ENCODE measurements at places on chromosomes 4 and X.

GRCh38 chr4:35525192-35525978 lies 718.9 kb downstream of the ARAP2 start:
- DNase-seq: no peak

DNA sequence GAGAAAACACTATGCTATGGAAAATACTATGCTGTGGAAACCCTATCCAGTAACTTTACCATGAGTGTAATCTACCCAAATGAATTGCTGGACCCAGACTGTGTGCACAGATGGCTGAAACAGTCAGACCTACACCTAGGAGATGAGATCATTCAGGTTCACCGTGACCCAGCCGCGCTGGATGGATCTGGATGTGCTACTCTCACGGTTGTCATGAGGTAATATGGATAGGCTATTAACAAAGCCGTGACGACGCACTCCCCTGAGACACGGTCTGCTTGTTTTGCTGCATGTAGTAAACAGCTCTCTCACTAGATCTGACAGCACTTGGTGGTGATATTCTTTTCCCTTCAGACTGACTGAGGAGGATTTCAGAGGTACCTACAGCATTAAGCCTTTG lies 832.5 kb upstream of the GRID2 start:
- DNase-seq: no peak

DNA sequence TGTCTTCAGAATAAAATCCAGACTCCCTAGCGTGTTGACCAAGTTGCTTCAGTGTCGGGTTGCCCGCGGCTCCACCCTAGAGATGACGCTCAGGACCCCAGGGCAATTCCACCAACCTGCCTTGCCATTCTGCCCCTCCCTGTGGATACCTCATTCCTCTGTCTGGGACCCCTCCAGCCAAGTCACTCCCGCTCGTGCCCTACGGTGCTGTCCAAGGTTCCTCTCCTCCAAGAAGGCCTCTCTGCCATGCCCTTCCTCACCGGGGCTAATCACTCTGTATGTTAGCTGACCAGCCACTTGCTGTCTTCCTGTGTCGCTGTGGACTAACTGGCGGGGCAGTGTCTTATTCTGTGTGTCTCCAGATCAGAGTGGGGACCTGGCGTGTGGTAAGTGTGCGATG lies 46.6 kb downstream of the TENM3 start:
- DNase-seq: no peak

DNA sequence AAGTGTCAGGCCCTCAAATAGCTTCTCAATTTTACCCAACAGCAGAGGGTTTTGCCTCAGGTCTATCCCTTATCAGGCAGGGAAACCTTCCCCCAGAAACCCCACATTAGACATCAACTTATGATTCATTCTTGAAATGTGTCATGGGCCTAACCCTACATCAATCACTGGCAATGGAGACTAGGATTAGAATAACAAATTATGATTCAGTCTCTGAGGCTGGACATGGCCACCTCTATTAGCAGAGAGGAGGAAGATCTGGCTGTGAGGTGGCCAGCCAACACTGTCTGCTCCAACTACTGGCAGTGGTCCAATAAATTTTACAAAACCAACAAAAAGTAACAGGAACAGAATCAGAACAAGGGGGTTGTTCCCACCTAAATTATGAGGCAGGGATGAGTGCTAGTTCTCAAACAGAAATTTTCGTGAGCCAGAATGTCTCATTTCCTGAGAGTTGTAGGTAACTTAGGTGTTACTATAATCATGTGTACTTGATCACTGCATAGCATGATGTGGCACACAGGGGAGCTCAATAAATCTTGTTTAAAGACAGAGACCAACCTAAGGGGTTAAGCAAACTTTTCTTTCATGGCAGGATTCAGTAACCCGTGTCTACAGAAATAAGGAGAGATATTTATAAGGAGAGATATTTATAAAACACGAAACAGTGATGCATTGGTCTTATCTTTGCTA lies 126.8 kb downstream of the NFKB1 start:
- no peak for DNase-seq

DNA sequence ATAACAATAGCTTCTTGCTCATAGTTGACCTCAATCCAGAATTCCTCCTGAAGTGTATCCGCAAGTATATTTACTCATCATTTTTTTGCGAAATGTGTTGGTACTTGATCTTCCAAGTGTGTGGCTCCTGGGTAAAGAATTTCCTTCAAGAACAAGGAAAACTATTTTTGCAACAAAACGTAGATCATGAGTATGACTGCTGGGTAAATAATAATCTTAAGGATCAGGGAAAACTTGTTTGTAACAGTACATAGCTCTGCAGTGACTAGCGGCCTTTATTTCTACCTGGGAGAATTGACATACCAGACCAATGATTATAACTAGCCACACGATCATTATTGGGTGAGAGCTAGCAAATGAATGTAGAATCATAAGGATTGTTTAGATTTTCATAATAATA lies 1311.7 kb downstream of the ARAP2 start:
- no peak for DNase-seq

GRCh38 chrX:120604361-120604782 lies 471 bp downstream of the MCTS1 start:
- no peak for DNase-seq

DNA sequence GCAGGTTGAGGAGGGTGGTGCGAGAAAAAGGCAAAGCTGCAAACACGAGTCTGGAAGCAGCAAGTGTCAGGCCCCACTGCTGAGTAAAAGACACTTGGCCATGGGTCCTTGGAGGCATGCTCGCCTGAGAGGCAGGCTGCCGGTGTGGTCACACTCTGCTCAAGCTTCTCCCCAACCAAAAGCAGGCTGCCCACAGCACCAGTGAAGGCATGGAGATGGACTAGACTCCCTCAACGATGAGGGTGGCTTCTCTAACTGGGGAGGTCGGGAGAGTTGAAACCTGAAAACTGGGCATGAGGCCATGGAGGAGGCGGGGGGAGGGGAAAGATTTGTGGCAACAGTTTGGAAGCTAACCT lies 86.5 kb downstream of the ATG4A start:
- DNase-seq: no peak

DNA sequence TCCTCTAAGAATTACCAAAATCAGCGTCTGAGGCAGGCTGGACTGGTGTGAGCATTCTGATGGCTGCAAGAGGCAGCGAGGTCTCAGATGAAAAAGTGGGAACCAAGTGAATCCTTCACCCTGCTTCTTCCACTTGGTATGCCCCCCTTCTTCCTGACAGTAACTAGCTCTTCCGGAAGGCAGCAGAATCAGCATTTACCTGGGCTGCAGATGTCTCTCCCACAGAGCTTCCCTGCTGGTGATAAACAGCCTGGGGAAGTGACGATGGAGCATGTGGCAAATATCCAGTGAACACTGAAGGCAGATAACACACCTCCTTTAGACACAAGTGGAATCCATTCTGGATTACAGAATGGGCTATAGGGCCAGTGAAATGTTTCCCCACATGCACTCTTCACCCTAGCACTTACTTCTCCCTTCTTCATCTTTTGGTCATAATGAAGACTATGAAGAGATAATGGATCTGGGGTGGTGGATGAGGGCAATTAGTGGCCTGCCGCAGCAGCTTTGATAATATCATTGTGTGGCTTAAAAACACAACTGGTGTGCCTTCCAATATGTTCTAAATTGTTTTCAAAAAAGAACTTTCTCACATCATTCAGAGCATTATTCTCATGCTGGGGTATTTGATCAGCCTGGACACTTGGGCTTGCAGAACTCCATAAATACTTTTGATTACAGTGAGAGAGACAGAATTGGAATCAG lies 60.8 kb upstream of the TBC1D9 start:
- no peak for DNase-seq

DNA sequence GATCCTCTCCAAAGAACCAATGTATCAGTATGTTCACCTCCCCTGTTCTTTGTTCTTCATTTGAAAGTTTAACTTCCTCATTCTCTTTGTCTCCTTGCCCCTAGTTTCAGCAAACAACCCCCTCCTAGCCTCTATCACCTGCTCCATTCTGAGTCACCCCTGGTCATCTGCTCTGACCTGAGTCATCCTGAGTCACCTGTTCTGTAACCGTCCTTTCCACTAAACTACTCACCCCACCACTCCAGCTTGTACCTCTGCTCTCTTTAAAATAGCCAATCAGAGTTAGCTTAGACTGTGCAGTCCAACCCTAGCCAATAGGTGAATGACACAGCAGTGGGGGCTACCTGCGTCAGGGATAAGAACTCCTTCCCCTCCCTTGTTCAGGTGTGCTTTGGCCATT lies 249.8 kb upstream of the AADAT start:
- no peak for DNase-seq

- no peak for DNase-seq
Measured at GRCh38 chrX:153708415-153708814, 15.8 kb downstream of the BCAP31 start.

DNA sequence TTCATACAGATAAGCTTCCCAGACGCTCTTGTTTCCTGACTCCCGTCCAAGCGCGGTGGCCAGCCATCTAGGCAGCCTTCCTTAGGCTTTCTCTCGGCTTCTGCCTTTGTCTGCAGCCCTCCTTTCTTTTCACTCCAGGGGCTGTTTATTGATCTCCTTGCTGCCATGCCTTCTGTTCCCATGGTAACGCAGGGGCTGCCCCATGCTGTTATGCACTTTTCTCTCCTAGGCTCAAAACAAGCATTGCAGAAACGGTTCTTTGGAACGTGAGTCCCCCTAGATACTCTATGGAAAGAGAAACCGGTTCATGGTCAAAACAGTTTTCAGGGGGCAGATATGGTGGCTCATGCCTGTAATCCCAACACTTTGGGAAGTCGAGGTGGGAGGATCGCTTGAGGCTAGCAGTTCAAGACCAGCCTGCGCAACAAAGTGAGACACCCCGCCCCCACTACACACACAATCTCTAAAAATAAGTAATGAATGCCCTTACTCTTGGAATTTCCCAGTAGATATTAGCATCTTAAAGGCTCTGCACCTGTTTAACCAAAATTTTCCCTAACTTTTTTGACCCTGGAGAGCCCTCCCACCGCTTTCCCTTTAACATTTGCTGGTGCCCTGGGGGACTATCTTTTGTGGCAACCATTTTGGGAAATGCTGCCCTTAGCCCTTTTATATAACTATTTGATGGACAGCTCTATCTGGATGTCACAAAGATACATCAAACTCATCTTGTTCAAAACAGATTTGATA lies 53.9 kb upstream of the ZNF157 start:
- DNase-seq: no peak

DNA sequence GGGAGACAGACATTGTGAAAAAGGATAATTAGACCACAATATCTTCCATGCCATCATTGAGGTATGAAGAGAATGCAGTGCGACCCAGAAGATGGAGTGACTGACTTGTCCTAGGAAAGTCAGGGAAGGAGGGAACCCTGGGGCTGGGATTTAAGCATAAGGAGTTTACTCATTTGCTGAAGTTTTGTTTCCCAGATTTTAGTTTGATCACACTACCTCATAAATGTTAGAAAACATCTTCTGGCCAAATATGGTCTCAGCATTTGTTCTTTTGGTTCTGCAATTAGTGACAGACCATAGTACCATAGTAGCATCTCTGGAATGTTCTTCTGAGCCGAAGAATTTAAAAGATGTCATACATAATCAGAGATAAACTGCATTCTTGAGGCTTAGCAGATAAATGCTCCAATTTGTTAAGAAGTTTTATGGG lies 96.5 kb upstream of the PGRMC2 start:
- DNase-seq: no peak

GRCh38 chr4:148270630-148271029 lies 171.6 kb downstream of the NR3C2 start:
- DNase-seq: no peak

DNA sequence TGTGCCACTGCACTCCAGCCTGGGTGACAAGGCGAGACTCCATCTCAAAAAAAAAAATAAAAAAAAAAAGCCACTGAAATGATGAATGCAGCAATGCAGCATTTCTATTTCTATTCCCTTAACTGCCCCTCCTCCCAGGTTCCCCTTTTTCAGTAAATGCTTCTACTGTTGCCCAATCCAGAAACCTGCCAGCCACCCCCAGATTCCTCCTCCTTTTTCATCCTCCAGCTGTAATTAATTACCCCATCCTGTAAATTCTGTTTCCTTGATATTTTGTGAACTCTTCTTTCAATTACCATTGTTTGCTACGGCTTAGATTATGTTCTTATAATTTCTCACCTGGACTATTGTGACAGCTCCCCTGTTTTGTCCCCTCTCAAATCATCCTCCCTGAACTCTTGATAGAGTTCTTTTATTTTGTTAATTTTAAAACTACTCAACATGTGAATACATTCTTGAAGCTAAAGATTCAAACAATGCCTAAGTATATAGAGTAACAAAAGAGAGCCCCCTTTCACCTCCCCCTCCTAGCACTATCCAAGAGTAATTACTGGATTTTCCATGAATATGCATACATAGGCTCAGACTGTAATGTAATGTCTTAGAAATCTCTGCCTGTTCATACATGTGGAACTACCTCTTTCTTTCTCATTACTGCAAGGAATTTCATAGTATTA lies 140.6 kb upstream of the GPC4 start:
- DNase-seq: no peak

DNA sequence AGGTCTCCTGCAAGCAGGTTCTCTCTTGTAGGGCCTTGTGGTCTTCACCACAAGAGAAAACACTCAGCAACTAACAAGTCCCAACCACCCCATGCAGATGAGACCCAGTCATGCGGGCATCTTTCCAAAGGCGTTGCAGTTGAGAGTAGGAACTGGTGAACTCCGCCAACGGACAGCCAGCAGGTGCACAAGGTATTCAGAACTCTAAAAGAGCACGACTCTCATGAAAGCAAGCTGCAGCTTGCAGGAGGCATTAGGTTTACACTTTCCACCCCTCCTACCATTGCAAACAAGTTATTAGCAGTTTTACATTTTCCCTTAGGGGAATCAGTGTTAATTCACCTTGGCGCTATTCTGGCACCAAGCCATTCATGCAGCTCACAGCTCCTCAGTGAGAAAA lies 173.4 kb upstream of the KIT start:
- DNase-seq: no peak

DNA sequence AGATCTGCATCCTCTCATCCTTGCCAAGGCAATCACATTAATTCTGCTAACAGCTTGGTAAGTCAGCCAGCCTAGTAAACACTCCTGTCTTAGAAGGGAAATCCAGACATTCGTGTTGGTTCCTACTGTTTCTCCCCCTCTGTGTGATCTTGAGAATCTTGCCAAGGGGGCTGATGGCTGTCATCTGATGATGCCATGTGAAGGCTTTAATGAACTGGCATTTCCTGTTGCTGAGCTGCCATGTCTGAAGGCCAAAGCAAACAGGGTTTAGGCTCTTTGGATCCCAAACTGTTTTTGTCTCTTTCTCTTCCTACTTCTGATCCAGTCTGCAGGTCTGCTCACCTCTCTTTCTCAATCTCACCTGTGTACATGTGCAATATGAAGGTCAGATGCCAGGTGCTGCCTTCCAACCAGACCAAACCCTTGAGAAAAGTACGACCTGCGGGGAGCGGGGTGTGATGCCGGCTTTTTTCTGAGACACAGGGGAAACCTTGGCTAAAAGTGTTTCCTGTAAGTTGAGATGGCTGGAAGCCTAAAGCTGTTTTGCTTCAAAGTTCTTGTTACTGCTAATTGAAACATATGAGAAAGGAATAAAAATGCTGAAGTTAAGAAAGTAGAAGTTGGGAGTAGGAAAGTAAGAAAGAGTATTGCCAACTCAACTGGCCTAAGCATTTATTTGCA lies 532.9 kb downstream of the ANKRD50 start:
- no peak for DNase-seq

- no peak for DNase-seq
Measured at GRCh38 chrX:23373129-23373804, 38.6 kb downstream of the PTCHD1 start.

- no peak for DNase-seq
Measured at GRCh38 chr4:105453550-105454205, 20.2 kb downstream of the PPA2 start.
